T-helper 9 cell (primary cell): ENCODE measurements at places on chromosomes 3 and 15.

DNA sequence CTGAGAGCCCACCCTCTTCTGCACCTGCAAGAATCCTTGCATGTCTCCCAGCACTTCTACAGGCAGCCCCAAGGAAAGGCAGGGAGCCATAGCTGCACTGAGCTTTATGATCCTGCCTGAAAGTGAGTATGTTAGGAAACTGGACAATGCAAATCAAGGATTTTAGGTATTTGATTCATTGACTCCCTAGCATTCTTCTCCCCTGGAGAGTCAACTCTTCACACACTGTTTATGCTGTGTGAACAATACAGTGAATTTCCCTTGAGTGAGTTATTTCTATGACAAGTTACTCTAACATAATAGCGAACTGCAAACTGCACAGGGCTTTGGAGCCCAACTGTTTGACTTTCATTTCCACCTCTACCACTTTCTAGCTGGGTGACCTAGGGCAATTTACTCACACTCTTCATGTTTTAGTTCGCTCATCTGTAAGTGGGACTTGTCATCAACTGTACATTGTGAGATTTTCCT is 96.0 kb upstream of the PHLDB2 start:
- no peak for DNase-seq

- DNase-seq: no peak
Measured at GRCh38 chr3:14418296-14419250, 16.2 kb downstream of the SLC6A6 start.

GRCh38 chr3:190716961-190717360 is 145.5 kb downstream of the GMNC start:
- DNase-seq: no peak

DNA sequence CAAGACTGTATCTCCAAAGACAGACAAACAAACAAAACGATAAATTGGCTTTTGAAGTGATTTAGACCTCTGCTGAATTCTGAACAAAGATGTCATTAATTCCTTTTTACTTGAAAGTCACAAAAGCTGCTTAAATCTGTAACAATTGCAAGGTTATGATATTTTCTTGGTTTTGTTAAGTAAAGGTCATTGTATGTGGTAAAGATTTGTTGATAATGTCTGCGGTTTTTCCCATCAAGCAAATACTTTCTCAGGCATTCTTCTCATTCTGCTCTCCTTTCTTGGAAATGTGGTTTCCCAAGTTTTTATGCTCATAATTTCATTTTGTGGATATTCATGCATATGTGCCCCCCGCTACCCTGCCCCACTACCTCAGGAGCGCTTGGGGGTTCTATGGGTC is 116.5 kb downstream of the SLMAP start:
- DNase-seq: no peak

- no peak for DNase-seq
Measured at GRCh38 chr3:43327582-43327979, 41.2 kb downstream of the SNRK start.

GRCh38 chr3:72114773-72115172 is 329.8 kb upstream of the PROK2 start:
- no peak for DNase-seq

GRCh38 chr15:58522865-58523264 is 91.1 kb downstream of the LIPC start:
- no peak for DNase-seq

GRCh38 chr15:100400996-100401395 is 59.2 kb upstream of the ADAMTS17 start:
- no peak for DNase-seq

DNA sequence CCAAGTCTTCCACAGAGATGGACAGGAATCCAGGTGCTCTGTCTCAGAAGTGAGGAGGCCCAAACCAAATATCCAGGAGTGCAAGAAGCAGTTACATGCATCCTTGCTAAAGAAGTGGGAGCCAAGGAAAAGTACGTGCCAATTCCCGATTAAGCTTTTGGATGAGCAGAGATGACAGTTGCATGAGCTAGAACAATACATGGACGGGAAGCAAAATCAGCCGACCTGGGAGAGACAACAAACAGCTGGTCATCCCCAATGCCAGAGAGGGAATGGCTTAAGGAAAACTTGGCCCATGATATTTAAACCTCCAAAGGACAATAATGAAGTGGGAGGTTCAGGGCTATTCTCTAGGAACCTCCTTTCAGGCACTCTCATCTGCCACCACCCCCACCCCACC is 86.0 kb upstream of the ABHD17C start:
- DNase-seq: no peak

- no peak for DNase-seq
Measured at GRCh38 chr3:12424635-12425319, 59.5 kb upstream of the TSEN2 start.

GRCh38 chr15:62853114-62853840 is 189.3 kb upstream of the TPM1 start:
- DNase-seq: no peak

GRCh38 chr3:123997543-123997942 is 5.6 kb upstream of the ROPN1 start:
- no peak for DNase-seq

GRCh38 chr3:15443826-15444524 is 16.6 kb downstream of the EAF1 start:
- no peak for DNase-seq

DNA sequence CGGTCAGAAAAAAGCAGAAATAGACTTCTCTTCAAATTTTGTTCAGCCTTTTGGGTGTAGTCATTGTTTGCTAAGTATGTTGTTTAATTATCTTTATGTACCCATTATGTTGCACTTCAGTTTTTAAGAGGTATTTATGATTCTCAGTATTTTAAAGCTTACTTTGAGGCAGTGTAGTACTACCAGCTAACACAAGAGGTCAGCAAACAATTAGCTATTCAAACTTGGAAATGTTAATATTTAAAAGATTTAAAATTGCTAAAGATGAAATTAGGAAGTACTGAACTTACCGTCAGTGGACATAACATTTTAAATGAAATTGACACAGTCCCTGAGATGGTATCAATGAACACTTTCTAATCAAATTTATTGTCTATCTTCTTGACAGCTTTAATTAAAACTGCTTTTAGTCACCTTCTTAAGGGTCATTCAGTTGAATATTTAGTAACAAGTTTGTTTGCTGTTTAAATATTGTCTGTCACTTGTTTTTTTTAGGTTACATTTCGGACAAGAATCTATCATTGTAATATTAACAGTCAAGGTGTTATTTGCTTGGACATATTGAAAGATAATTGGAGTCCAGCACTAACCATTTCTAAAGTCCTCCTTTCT is 28.1 kb downstream of the NKIRAS1 start:
- no peak for DNase-seq

GRCh38 chr3:46868287-46868686 is 5.0 kb upstream of the MYL3 start:
- DNase-seq: no peak

- DNase-seq: no peak
Measured at GRCh38 chr15:99476413-99477222, 89.2 kb upstream of the MEF2A start.

DNA sequence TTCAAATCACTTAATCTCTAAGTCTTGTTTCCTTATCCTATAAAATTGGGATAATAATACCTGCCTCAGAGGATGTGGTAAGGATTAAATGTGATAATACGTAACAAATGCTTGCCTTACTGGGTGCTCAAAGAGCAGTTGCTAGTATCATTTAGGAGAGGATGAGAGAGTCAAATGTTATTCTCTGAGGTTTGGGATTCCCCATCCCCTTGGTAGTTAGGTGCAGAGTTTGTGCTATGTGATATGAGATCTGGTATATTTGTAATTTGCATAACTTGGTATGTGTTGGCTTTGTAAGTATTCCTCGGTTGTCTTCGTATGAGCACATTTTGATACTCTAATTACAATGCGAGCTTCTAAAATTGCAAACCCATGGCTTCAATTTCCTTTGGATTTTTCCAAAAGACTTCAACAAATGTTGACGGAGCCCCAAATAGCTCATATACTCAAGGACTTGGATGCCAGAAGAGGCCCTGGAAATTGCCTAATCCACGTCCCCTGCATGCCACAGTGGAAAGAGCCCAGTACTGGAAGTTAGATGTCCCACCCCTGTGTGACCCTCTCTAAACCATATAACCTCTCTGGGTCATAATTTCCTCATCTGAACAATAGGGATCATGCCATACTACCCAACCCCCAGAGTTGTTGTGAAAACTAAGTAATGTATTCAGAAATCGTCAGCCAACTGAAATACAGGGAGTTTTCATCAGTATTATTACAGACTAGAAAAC is 85.0 kb downstream of the FBN1 start:
- DNase-seq: no peak

- DNase-seq: no peak
Measured at GRCh38 chr3:53235545-53235944, 20.3 kb downstream of the TKT start.

- no peak for DNase-seq
Measured at GRCh38 chr3:4935347-4935746, 43.9 kb upstream of the BHLHE40 start.

DNA sequence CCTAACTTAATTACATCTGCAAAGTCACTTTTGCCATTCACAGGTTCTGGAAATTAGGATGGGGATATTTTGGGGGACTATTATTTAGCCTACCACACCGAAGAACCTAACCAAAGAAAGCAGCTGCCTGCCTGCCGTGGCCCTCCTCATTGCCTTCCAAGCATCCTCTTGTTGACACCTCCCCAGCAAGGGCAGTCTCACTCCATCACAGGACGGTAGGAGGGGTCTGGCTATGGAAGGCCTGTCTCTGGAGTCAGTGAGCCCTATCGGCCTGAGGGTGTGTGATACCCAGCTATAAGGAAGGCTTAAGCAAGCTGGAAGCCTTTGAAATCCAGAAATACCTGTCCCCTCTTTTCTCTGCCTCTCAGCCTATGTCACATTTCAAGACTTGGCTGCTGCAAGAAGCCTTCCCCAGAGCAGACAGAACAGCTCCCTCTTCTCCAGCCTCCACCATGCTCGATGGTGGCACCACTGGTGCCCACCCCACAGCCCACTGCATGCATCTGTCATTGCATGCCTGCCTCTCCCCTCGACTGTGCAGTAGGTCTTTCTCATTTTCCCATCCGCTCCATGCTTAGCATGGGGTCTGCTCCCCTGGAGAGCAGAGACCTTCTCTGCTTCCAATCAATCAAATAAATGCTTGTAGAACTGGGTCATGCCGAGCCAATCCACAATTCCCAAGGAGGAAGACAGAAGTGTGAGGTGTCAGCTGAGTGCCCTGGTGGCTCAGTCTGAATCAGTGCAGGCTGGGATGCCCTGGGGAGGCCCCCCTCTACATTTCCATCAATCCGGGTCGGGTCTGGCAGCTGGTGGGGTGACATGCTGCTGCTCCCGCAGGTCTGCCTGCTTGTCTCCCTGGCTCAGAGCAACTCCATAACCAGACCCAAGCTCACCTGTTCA is 23.9 kb upstream of the LOXL1 start:
- DNase-seq: no peak

GRCh38 chr15:68176601-68177000 is 28.5 kb downstream of the CALML4 start:
- no peak for DNase-seq

DNA sequence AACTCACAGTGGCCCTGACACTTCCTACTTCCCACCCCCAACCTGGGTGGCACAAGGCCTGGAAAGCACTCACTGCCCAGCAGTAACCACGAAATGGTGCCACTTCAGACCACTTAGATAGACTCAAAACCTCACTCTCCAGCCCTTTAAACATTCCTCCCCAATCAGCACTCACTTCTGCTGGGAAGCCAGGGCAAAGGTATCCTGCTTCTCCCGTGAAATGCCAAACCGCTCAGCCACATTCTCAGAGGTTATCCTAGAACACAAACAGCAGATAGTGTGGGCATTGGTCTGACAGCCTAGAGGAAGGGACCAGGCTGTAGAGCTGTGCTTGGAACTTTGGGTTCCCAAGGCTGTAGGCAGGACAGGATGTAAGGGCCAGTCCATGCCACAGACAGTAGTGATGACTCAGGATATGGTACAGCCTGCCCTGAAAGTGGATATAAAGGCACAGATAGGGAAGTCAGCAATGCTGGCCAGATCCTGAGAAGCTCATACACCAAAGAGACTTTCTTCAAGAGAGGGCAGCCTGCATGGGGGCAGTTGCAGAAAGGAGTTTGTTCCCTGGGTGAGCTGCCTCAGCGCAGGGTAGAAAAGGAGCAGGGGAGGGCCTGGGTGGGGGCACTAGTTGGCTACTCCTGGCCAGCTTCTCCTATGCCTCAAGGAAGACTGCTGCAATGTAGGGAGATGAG is 9.2 kb downstream of the ACAA1 start:
- DNase-seq: no peak

DNA sequence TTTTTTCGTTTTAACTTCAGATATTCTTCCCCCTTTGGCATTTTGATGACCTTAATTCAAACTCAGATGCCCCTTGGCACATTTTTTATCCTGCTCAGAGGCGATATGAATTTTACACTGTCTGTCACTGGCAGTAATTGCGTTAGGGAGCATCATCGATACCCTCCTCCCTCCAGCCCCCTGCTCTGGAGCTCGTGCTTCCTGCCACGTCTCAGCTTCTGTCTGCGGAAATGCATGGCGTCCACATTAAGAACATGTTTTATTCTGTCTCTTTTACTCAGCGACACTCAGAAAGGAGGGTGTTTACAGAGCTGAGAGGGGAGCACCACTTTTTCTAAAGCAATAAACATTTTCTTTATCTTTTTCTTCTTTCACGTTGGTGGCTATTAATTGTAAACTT is 254.2 kb downstream of the EBLN2 start:
- DNase-seq: no peak

DNA sequence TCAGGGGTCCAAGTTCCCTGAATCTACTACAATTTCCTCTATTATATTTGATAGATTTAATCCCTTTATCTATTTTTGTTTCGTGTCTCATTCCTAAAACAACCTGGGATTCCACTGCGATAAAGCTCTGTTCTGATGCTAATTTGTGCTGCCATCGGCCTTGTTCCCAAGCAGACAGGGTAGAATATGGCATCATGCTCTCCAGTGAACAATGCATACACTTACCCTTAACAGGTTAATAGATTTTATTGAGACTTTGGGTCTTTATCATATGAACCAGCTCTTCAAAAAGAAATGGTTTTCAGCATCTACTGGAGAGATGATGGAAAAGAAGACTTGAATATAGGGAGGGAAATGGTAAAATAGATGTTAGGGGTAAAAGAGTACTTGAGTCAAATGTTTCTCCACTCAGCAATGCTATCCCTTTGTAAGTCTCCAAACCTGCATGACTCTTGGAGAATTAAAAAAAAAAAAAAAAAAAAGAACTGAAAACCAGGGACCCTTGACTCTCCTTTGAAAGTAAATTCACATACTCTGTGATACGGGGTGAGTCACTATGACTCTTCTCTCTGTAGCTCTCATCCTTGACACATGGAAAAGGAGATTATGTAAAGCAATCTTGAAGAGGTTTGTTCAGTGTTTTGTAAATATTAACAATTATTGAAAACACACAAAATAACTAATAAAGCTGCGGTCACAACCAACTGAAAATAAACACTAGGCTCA is 268.8 kb downstream of the ZBTB20 start:
- no peak for DNase-seq

GRCh38 chr3:25679166-25679565 is 14.5 kb upstream of the TOP2B start:
- no peak for DNase-seq
